Astrocyte of the spinal cord (primary cell): ENCODE measurements at places on chromosomes 13 and 19.
A peak's percentile ranks its signal among the peaks of the same experiment; 100 is the strongest.

- DNase-seq: no peak
Measured at GRCh38 chr13:47454986-47455385, 546.1 kb downstream of the SUCLA2 start.

GRCh38 chr13:76754414-76754813 is 131.8 kb downstream of the KCTD12 start:
- DNase-seq: peak; percentile 70

DNA sequence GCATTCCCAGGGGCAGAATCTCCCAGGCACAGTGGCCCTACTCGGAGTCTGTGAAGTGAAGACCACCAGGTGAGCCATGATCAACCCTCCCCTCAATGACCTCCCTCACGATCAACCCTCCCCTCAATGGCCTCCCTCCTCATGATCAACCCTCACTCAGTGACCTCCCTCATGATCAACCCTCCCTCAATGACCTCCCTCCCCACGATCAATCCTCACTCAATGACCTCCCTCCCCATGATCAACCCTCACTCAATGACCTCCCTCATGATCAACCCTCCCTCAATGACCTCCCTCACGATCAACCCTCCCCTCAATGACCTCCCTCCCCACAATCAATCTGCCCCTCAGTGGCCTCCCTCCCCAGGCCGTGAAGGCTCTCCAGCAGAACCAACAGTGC is 32.1 kb downstream of the SBNO2 start:
- DNase-seq: no peak

GRCh38 chr19:17092696-17093095 is 17.1 kb downstream of the MYO9B start:
- no peak for DNase-seq

DNA sequence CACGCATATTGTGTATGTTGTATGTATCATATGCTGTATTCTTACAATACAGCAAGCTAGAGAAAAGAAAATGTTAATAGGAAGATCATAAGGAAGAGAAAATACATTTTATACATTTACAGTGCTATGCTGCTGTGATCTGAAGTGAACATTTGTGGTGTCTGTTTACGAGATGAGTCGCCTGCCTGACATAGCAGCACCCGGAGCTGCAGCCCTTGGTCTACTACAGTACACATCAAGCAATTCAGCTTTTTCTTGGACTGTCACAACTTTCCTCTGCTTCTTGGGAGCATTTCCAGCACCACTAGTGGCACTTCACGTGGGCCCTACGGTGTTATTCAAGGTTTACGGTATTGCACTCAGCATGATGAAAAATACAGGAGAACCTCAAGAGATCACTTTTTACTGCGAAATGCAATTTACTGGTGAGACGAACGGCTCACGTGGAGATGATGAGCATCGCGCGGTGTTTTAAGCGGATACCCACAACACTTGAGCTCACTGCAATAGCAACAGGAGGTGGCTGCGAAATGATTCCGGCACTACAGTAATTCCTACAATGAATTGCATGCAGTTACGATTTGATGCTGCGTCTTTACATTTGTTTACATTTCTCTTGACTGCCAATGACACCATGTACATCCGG is 308.4 kb downstream of the FGF9 start:
- DNase-seq: no peak

DNA sequence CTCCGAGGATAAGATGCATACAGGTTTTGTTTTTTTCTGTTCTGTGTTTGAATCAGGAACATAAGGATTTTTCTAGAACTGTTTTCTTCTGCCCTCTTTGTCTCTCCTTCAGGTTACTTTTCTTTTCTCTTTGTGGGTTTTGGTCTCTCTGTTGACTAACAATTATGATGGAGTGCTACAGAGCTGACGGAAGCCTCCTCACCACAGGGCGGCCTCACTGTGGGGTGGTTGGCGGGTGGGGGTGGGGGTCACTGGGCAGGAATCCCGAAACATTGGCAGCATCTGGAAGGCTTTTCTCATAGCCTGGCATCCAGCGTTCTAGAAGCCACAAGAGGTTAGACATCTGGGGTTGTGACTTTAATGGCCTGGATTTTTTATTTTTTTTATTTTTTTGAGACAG is 12.0 kb upstream of the MATK start:
- no peak for DNase-seq

DNA sequence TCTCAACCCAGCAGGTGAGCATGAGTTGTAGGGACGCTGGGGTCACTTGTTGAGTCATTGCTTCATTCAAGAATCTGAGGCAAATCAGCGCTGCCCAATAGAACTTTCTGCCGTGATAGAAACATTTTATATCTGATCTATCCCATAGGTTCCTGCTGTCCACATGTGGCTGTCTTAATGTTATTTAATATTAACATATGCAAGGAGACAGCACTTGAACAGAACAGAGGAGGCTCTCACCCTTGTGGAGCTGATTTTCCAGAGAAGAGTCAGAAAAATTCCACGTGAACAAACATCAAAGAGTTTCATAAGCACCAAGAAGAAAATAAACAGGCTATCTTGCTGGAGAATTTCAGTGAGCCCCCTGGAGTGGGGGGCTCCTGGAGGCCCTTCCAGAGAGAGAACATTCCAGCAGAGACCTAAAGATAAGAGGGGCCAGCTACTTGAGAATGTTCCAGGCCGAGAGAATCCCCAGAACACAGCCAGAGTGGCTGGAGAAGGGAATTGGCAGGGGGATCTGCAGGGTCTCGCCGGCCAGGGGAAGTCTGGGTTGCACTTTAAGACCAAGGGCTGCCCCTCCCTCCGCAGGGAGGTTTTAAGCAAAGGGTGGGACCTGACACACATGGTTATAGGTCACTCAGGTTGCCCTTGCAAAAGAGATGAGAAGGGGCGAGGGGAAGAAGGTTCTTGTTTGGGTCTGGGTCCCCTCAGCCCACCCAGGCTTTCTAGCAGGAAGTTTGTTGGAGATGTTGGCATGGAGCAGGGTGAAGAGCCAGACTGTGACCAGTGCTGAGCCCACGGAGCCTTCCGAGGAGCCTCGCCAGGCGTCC is 135.7 kb downstream of the CRYL1 start:
- peak; percentile 56 for DNase-seq

DNA sequence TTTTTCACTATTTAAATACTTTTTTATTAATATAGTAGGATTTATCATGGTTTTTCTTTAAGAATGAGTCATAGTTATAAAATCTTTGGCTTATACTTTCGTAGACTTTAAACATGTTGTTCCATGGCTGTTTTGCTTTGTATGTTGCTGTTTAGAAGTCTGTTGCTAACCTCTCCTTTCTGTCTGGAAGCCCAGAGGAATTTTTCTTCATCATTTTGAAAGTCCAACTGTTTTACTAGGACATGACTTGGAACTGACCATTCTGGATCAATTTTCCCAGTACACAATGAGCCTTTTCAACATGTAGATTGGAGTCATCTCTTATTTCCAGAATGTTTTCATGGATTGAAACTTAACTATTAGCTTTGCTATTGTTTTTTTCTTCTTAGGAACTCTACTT is 7.9 kb downstream of the CAB39L start:
- DNase-seq: no peak

DNA sequence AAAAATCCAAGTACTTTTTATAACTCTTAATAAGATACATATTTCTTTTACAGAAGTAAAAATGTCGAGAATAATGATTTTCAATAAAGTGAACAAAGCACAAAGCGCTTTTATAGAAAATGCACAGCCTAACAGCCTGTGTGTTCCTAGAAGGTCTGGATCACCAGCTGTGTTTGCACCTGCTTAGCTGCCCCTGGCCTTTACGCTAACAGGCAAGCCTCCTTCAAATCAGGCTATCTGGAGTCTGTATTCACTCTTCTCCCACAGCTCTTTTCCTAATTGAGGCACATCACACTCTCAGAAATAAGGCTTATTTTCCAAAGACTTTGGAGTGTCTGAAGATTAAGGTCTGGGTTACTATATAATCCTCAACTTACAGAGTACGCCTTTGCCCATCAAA is 183.1 kb downstream of the LHFPL6 start:
- DNase-seq: no peak

GRCh38 chr13:110319397-110319773 is 12.3 kb downstream of the COL4A2 start:
- no peak for DNase-seq

GRCh38 chr13:50511877-50512341 is 331.6 kb downstream of the DLEU7 start:
- DNase-seq: no peak

GRCh38 chr19:3734310-3734600 is 26.1 kb downstream of the TJP3 start:
- DNase-seq: no peak

- DNase-seq: no peak
Measured at GRCh38 chr13:32545083-32545482, 6.5 kb upstream of the N4BP2L2 start.

GRCh38 chr19:9667898-9668297 is 7.0 kb downstream of the ZNF562 start:
- no peak for DNase-seq

- DNase-seq: no peak
Measured at GRCh38 chr19:1851654-1852580, 3.6 kb upstream of the REXO1 start.

GRCh38 chr13:103730407-103730806 is 664.2 kb upstream of the SLC10A2 start:
- DNase-seq: no peak

GRCh38 chr13:95745752-95746151 is 68.8 kb downstream of the DNAJC3 start:
- DNase-seq: no peak

- no peak for DNase-seq
Measured at GRCh38 chr13:109401891-109402290, 384.5 kb downstream of the IRS2 start.

- peak; percentile 99 for DNase-seq
Measured at GRCh38 chr19:16435238-16435917, 36.4 kb downstream of the EPS15L1 start.

- DNase-seq: no peak
Measured at GRCh38 chr13:23288564-23288963, 107.8 kb downstream of the SGCG start.

- no peak for DNase-seq
Measured at GRCh38 chr19:8664671-8665057, 33.9 kb downstream of the ACTL9 start.

DNA sequence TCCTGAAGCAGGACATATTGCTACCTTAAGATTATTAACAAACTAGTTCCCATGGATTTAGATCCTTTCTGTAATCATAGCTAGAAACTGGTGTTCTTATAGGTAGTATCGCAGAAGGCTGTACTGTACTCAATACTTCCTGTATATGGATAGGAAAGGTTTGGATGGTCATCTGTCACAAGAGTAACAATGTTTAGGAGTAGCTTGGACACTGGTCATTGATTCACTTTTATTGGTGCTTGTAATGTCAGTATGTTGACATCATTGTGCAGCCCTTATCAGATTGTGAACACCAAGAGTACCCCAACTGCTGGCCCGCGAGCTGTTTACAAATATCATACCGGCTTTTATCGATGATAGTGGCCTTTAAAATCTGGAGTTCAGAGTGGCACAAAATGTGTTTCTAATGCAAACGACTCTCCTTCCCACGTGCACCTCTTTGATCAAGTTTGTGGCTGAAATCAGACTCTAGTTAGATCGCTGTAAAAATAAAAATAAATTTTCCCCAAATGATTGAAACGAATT is 605 bp upstream of the CDK8 start:
- DNase-seq: no peak

- DNase-seq: no peak
Measured at GRCh38 chr13:78830508-78830907, 171.6 kb upstream of the OBI1 start.

GRCh38 chr13:84332346-84332745 is 450.1 kb upstream of the SLITRK1 start:
- no peak for DNase-seq

GRCh38 chr19:23394511-23394910 is 760 bp downstream of the ZNF91 start:
- peak; percentile 37 for DNase-seq

- no peak for DNase-seq
Measured at GRCh38 chr19:38204728-38205127, 19.3 kb downstream of the DPF1 start.

DNA sequence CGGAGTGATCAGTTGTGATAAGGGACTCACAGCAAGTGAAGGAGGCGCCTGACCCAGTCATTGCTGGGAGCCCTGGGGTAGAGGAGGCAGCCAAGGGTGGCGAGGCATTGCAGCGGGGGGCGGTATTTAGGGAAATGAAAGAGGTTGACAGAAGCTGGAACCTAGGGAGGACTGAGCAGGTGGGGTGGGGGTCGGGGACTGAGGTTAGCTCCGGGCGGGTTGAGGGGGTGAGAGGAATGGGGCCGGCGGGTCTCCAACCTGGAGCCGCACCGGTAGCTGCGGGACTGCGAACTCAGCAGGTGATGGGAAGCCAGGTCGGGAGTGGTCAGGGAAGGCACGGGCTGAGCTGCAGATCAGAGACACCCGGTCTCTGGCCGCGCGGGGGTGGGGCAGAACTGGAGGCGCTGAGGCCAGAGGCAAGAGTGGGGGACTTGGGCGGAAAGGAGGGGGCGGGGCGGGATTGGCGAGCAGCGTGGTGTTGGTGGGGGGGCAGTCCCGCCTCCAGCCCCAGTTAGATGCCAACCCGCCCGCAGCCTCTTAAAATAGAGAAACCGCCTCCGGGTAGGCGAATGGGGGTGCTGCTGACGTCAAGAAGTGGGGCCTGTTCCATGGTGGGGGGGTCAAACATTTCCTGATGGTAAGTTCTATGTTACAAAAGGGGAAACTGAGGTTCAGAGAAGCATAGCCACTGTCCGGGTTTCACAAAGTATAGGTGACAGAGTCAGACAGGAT is 1.5 kb downstream of the MAST3 start:
- DNase-seq: no peak

DNA sequence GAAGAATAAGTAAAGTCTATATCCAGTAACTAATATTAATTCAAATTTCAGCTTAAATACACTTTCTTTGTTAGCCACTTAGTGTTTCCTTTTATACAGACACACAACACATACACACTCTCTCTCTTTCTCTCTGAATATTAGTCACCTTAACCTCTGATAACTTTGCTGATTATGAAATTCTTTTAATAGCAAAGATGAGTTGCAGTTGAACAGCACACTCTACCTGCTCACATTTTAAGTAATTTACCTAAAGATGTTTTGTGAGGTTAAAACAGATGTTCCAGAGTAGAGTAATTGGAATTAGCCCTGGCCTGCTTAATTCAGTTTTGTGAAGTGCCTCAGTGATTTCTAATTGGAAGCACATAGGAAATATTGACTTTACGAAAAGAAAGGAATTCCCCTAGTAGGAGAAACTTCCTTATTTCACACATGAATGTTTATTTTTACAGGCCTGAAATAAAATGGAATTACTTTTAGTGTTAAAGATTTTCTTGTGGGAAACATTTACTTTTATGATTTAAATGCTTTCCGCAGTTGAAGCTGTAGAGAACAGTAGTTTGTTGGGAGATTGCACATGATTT is 184.3 kb downstream of the MYO16 start:
- no peak for DNase-seq

DNA sequence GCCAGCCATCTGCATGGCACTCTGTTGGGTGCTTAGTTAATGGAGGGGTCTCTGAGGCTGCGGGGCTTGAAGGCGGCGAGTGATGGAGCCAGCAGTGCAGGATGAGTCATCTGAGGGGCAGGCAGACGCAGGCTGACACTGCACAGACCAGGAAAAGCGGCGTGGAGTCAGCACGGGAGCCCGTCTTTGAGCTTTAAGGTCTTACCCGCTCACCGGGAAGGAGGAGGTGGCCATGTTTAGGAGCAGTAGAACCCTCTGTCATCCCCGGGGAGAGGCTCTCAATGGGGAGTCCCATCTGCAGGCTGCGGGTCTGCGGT is 13.1 kb downstream of the NAXD start:
- peak; percentile 39 for DNase-seq
